ENCODE measurements at places on chromosomes 5 and 9.

- DNase-seq = no peak
These were observed 41.2 kb downstream of the RALGPS1 start for GRCh38 chr9:126955811-126956210.

- DNase-seq = no peak
These were observed 611 bp downstream of the PCDHA3 start for GRCh38 chr5:140801494-140801841.

DNA sequence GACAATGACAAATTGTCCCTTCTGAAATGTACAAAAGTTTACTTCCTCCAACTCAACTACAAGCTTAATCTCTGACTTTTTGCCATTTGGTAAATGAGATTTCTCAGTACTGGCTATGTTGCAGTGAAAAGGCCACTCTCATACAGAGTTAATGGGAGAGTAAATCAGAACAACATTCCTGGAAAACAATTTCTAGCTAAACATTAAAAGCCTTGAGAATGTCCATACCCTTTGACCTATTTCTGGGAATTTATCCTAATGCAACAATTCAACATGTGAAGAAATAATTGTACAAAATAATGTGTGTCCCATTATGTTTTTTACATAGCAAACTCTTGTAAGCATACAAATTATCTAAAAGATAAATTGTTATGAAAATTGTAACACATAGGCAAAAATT lies 56.3 kb upstream of the SPEF2 start:
- DNase-seq = no peak

DNA sequence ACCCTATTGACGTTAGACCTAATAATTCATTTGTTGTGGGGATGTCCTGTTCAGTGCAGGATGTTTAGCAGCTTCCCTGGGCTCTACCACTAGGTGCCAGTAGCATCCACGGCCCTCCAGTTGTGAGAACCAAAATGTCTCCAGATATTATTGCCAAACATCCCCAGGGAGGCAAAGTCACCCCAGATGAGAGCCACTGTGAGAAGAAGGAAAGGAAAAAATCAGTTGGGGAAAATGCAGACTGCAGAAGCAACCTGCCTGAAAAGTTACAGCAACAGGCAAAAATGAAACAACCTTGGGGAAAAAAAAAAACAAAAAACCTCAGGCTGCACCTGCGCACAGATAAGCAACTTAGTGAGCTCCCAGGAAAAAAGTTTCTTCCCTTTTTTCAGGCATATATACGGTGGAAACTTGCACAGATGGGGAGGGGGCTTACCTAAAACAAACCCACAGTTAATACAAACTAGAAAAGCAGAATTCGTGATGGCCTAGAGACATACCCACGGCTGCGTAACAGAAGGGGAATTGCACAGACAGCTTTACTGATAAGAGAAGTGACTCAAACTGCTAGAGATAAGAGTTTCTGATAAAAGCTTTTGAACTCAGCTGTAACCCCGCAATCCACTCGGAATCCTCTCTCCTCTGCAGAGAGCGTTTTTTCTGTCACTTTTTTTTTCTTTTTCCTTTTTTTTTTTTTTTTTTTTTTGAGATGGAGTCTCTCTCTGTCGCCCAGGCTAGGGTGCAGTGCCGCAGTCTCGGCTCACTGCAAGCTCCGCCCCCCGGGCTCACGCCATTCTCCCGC lies 29.8 kb upstream of the FBP1 start:
- DNase-seq = peak; percentile 67

DNA sequence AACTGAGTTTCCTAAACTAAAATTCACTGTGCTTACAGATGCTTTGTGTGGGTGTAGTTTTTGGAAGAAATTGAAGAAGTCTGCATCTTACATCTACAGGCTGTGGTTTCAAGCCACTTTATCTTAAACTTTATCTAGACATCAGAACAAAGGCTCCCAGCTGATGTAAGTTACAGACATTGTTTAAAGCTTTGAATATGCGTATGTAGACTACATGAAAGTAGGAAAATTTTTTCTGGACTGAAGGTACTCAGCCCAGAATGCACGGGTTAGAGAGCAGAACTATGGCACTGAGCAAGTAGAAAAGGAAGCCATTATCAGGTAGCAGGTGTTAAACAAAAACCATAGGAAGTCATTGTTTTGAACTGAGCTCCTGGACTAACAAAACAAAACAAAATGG lies 185.4 kb downstream of the TTC39B start:
- DNase-seq = no peak

DNA sequence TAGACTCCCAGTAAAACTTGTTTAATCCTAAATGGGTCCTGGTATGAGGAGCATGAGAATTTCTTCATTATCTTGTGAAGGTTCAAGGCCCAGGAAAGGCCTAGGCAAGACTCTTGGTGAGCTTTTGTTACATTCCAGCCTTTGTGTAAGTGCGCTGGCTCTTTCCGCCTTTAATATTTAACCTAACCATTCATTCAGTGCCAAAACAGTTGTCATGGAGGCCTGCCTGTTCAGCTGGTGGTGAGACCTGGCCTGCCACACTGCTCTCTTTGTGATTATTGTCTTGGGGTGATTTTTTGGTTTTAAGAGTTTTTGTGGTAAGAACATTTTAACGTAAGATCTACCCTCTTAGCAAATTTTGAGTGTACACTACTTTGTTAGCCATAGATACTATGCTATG lies 127.5 kb upstream of the WWC1 start:
- DNase-seq = no peak

- DNase-seq = no peak
These were observed 10.9 kb upstream of the AFAP1L1 start for GRCh38 chr5:149260761-149261160.

DNA sequence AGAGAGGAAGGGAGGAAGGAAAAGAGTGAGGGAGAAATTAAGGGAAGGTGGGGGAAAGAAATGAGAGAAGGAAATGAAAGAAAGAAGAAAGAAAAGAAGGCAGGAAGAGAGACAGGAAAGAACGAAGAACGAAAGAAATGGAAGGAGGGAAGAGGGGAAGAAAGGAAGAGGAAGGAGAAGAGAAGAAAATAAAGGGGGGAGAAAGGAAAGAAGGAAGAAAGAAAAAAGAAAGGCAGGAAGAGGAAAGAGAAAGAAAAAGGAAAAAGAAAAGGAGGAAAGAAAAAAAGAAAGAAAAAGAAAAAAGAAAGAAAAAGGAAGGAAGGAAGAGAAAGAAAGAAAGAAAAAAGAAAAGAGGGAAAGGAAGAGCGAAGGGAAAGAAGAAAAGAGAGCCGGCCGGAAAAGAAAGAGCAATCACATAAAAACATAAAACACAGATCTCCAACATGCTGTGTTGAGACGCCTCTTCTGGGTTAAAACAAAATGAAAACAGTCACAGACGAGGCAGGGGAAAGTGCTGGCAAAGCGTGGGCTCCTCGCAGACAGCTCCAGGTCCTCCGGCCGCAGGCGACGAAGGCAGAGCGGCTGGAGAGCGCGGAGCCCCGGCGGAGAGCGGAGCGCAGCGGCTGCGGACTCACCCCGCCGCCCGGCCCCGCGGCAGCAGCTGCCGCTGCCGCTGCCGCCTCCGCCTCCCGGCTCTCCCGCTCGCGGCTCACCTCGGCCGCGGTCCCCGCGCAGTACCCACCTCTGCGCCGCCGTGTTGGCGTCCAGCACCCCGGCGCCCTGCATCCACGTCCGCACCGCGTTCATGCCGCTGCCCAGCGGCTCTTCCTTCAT lies 896 bp downstream of the EBF1 start:
- DNase-seq = peak; percentile 39

GRCh38 chr5:155471027-155471426 lies 457.5 kb downstream of the KIF4B start:
- DNase-seq = no peak

DNA sequence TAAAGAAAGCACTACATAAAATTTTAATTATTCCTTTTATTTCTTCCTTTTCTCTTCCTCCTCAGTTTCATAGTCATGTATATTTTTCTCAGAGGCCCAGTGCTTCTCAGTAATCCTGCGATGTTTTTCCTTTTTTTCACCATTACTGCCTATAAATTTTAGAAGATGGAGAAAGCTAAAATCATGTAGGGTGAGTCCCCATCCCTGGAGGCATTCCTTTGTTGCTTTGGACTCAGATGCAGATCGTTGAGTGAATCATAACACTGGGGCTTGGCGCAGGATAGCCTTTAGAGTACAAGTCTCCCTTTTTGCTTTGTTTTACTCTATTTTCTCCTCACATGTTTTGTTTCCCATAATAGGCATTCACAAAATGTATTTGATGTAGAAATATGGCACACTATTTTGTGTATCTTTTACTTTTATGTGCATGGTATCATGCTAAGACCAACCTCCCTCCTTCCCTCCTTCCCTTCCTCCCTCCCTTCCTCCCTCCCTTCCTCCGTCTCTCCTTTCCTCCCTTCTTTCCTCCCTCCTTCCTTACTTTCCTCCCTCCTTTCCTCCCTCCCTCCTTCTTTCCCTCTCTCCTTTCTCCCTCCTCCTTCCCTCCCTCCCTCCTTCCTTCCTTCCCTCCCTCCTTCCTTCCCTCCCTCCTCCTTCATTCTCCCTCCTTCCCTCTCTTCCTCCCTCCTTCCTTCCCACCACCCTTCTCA lies 72.4 kb downstream of the NUDT12 start:
- no peak for DNase-seq

DNA sequence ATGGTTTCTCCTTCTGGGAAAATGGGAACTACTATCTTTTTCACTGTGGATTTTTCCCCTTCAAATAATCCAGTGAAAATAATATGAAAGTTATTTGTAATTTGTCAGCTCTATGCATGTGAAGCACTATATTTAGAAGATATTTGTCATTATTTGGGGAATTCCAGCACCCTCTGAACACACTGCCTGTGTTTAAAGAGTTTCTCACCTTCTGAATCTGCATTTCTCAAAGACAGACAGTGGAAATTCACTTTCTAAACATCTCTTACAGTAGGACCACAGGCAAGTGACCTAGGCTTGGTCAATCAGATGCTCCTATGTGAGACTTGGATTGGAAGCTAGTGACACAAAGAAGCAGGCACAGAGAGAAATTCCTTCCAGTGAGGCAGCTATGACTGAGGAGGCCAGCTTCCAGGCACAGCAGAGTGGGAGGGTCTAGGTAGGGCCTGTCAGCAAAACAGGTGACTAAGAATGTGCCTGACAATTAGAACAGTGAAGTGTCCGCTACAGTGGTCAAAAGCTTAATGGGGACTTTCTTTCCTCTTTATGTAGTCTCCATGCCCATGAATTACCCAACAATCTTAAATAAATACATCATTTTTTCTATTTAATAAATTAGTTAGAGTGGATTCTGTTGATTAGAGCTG lies 167.2 kb downstream of the HMHB1 start:
- DNase-seq = no peak

- no peak for DNase-seq
These were observed 90.7 kb downstream of the MAT2B start for GRCh38 chr5:163595932-163596607.

DNA sequence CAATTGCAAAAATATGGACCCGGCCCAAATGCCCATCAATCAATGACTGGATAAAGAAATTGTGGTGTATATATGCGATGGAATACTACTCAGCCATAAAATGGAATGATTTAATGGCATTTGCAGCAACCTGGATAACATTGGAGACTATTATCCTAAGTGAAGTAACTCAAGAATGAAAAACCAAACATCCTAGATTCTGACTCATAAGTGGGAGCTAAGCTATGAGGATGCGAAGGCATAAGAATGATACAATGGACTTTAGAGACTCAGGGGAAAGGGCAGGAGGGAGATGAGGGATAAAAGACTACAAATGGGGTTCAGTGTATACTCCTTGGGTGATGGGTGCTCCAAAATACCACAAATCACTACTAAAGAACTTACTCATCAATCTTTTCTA lies 247.6 kb upstream of the FBXL7 start:
- DNase-seq = no peak

DNA sequence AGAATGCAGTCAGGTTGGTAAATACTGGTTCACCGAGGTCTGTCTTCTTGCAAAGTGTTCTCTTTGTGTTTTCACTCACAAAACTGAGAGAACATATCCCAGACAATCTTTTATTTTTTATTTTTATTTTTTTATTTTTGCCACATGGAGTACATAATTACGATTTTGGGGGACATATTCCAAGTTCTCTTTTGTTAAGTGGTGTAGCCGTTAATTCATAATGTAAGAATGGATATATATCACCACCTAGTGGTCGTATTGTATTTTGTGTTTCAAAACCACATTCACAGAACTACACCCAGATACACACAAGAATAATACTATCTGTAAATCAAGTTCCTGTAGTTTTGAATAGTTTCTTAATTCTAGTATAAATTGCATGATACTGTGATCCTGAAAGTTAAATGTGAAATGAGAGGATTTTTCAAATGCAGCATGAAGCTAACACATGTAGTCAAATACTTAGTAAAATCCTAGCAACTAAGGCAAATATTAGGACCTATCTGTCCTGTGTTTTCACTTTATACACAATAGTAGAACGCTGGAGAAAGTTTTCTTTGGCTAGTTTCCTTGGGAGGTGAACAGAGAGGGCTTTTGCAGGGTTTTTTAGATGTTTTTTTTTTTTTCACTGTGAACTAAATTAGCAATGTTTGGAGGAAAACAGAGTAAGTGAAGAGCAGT lies 92.7 kb downstream of the VCAN start:
- no peak for DNase-seq

GRCh38 chr5:103918668-103919367 lies 356.2 kb upstream of the NUDT12 start:
- no peak for DNase-seq

GRCh38 chr5:77636641-77637169 lies 1.8 kb downstream of the OTP start:
- DNase-seq = no peak

GRCh38 chr5:94374336-94374735 lies 244.1 kb downstream of the KIAA0825 start:
- no peak for DNase-seq

GRCh38 chr9:108363311-108363710 lies 492.5 kb downstream of the ACTL7B start:
- DNase-seq = no peak

DNA sequence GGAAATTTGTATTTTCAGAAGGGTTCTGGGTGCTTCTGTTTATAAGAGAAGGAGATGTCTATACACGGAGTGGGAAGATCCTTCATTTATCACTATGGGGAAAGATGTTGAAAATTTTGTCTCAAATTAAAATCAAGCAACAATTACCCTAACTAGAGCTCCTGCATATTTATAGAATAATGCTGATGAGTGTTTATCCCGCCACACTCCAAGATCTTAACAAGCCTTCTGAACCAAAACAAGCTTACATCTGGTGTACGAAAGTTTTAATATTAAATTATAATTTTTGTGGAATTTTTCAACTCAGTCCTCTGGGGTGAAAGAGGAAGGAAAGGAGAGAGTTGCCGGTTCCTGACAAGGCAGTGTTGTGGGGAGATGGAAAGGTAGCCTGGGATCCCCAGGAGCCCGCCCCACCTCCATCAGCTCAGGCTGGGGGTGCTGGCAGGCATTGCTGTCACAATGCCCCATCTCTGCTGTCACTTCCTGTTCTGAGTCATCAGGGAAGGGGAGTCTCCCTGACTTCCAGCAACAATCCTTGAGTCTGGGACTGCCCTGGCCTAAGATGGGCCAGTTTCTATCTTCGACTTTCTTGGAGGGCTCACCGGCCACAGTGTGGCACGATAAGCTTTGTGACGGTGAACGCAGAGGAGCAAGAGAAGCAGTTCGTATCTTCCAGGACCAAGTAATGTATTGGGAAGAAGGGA lies 64.5 kb downstream of the ERAP1 start:
- DNase-seq = no peak

Data from uterus (tissue), 4 donors.